PC-9 (cell line): ENCODE measurements at places on chromosomes 5 and 9.

- no peak overlapping the region for H3K27ac ChIP-seq
- DNase-seq, result no peak
- H3K36me3 ChIP-seq, result 0 out of 2 replicates have a peak, but pooled peaks cover 4% of the 10 kb centered on the region
- no peaks in the 10 kb centered on the region for H3K27me3 ChIP-seq
- no peaks in the 10 kb centered on the region for H3K4me1 ChIP-seq
These were observed 8.9 kb downstream of the IPO11 start for GRCh38 chr5:62421414-62421813.

DNA sequence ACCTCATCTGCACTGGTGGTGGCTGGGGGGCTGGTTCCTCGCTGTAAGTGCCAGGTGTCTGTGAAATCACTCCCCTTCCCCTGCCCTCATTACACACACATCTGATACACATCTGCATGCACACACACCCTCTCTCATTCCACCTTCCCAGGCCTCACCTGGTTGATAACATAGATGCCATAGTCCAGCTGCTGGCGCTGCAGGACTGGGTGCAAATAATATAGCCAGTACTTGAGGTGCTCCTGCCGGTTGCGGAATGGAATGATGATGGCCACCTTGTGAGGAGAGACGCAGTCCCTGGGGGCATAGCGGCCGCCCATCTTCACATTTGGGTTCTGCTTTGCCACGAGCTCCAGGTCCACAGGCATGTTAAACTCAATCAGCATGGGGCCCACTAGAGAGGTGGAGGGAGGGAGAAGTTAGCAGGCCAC, 32.1 kb downstream of the B4GALT1 start:
- H3K27ac ChIP-seq, result no peak overlapping the region
- no peaks in the 10 kb centered on the region for H3K27me3 ChIP-seq

- no peak overlapping the region for H3K4me3 ChIP-seq
- H3K4me1 ChIP-seq, result no peaks in the 10 kb centered on the region
- no peaks in the 10 kb centered on the region for H3K36me3 ChIP-seq
- no peaks in the 10 kb centered on the region for H3K27me3 ChIP-seq
- H3K27ac ChIP-seq, result no peak overlapping the region
These were observed 208.3 kb upstream of the ITGA1 start for GRCh38 chr5:52579391-52579790.

GRCh38 chr5:14510156-14510734, 71.3 kb upstream of the OTULINL start:
- no peak overlapping the region for H3K4me3 ChIP-seq
- no peaks in the 10 kb centered on the region for H3K27me3 ChIP-seq
- DNase-seq, result no peak
- H3K27ac ChIP-seq, result no peak overlapping the region
- H3K36me3 ChIP-seq, result no peaks in the 10 kb centered on the region

DNA sequence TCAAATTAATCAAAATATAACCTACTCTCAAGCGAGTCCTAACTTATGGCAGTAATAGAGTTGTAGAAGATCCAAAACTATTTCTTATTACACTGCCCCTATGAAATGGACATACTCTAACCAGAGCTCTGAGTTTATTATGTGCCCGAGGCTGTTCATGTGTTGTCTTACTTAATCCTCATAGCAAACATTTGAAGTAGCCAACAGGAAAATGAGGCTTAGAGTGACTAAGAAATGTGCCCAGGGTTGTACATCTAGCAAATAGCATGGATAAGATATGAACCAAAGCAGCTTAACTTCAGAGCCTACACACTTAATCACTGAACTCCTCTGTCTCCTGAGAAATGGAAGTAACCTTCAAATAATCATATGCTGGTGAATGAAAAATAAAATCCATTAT, 1551.7 kb downstream of the MAT2B start:
- H3K4me3 ChIP-seq, result no peak overlapping the region
- DNase-seq, result no peak
- H3K27ac ChIP-seq, result no peak overlapping the region
- no peaks in the 10 kb centered on the region for H3K27me3 ChIP-seq

GRCh38 chr5:32869216-32869615, 158.1 kb downstream of the NPR3 start:
- no peak overlapping the region for H3K4me3 ChIP-seq
- no peak for DNase-seq
- no peaks in the 10 kb centered on the region for H3K27me3 ChIP-seq
- H3K36me3 ChIP-seq, result no peaks in the 10 kb centered on the region
- no peaks in the 10 kb centered on the region for H3K4me1 ChIP-seq

- no peaks in the 10 kb centered on the region for H3K4me1 ChIP-seq
- no peaks in the 10 kb centered on the region for H3K36me3 ChIP-seq
- H3K27me3 ChIP-seq, result peaks cover 99% of the 10 kb centered on the region
- no peak overlapping the region for H3K4me3 ChIP-seq
- no peak for DNase-seq
These were observed 266.7 kb downstream of the NSG2 start for GRCh38 chr5:174312270-174312617.

DNA sequence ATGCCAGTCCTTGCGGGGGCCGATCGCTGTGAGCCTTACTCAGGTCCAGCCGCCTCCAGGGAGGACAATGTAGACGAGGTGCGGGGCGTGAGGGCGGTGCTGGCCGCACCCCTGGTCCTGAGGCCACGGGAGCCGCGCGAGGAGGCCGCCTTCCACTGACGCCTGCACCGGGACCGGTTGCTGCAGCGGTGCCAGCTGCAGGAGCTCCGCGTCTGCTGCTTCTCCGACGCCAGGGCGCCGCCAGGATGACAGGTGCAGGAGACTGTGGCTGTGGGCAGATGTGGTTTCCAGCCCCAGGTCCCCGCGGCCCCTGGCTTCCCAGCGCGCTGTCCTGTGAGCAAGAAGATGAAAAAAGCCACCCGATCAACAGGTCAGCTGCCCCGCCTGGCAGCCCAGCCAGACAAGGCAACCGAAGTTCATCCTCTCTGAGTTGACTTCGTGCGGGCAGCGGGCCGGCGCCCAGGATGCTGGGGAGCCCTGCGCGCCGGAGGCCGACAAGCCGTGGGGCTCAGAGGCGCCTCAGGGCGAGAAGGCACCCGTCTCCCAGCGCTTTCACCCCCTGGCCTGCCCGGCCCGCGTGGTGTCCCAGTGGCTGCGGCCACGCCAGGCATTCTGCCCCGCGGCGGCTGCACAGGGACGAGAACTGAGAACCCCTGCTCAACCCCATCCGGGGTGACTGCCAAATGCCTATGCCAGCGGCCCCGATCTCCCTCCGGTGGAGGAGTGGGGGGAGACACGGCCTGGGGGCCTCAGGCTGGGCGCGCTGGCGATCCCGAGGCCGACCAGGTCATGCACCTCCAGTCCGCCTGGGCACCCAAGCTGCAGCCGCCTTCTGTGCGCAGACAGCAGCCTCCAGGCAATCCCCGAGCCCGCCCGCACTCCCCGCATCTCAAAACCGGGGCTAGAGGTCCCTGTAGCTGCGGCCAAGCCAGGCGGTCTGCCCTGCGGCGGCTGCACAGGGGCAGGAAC, 43.4 kb upstream of the BICD2 start:
- DNase-seq, result peak; percentile 2
- no peaks in the 10 kb centered on the region for H3K36me3 ChIP-seq
- H3K27me3 ChIP-seq, result no peaks in the 10 kb centered on the region
- H3K27ac ChIP-seq, result no peak overlapping the region
- peak overlapping the region; percentile 53; the same call in 1 of the 2 replicates for H3K4me3 ChIP-seq

DNA sequence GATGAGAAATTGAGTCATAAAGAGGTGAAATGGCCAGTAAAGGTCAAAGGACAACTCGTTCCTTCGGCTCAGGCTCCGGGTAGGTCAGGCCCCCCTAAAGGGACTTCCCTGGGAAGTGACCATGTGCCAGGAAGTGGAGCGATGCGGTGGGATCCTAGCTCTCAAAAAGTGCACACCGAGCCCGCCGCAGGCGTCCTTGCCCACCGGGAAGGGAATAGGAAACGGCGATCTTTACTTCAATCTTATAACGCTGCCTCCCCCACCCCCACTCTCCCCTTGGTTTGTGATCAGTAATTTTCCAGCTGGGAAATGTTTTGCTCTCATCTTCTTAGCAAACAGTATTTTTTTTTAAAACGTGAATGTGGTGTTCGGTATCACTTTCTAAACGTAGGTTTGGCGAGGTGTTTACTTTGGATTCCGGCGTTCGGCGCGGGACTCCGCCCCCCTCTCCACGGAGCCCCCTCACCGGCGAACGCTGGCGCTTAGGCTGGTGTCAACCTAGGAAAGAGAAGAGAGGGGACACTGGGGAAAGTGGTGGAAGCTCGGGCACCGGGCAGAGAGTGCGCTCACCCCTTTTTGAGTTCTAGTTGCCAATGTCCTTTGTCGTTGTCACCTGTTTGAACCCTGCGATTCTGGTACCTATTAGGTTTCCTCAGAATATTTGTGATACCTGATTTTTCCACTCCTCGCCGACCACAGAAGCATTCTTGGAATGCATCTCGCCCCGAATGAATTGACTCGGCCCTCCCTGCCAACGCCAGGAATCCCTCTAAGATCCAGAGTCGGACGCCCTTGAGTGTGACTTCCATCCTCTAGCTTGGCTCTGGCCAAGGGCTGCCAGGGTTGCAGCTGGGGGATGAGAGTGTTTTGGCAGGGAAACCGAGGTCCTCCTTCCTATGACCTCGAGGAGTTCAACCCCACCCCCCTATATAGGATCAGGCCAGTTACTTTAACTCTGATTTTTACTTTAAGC, 1.8 kb upstream of the KLF4 start:
- peaks cover 15% of the 10 kb centered on the region for H3K4me1 ChIP-seq
